Fibroblast of the aortic adventitia (primary cell): ENCODE measurements at places on chromosomes 13 and 19. TPM values are rescaled to one million over a fixed set of nuclear protein-coding genes. Genes with fewer than 3 reads are reported as not detected.

SIGLEC12 gene
- not detected in 2 replicates for total RNA-seq

KMT5C gene
- 6.7 and 22.2 TPM in 2 replicates for total RNA-seq

IFT88 gene
- 21.1 TPM in 2 replicates for total RNA-seq

ZNF418 gene
- total RNA-seq: 3.6 and 13.6 TPM in 2 replicates

NAPSA gene
- total RNA-seq: not detected in 2 replicates

BEST2 gene
- not detected in 2 replicates for total RNA-seq

STARD13 gene
- 7.8 and 11.0 TPM in 2 replicates for total RNA-seq

LGALS16 gene
- total RNA-seq: not detected in 2 replicates

FAAP24 gene
- 5.7 and 12.0 TPM in 2 replicates for total RNA-seq

JAK3 gene
- total RNA-seq: 1.3 and 2.7 TPM in 2 replicates

KLK5 gene
- total RNA-seq: 0.99 TPM in 1 of 2 replicates, not detected in the other

MAU2 gene
- total RNA-seq: 32.4 and 34.6 TPM in 2 replicates

ZNF723 gene
- total RNA-seq: not detected in 2 replicates

MYPOP gene
- 0.33 and 2.4 TPM in 2 replicates for total RNA-seq

FFAR2 gene
- not detected in 2 replicates for total RNA-seq

TEAD2 gene
- total RNA-seq: 19.2 and 22.3 TPM in 2 replicates
